SK-N-SH (cell line): ENCODE measurements at places on chromosomes 7 and 10. TPM values are rescaled to one million over a fixed set of nuclear protein-coding genes. Genes with fewer than 3 reads are reported as not detected.

The AGR3 gene
- polyA plus RNA-seq = not detected in 2 replicates

The PRPS1L1 gene
- polyA plus RNA-seq = not detected in 2 replicates

The FXYD4 gene
- polyA plus RNA-seq = not detected in 2 replicates

The CELF2 gene
- polyA plus RNA-seq = 0.03 and 0.08 TPM in 2 replicates

The BTBD16 gene
- 0.03 TPM in 1 of 2 replicates, not detected in the other for polyA plus RNA-seq

The SAMD9L gene
- polyA plus RNA-seq = 1.8 and 2.2 TPM in 2 replicates

The ENKUR gene
- 0.06 and 0.13 TPM in 2 replicates for polyA plus RNA-seq

The TMEM236 gene
- 0.02 TPM in 1 of 2 replicates, not detected in the other for polyA plus RNA-seq

The LRRC17 gene
- polyA plus RNA-seq = 101 and 138 TPM in 2 replicates

The AOC1 gene
- polyA plus RNA-seq = not detected in 2 replicates

The SLC13A4 gene
- polyA plus RNA-seq = 0.23 and 0.30 TPM in 2 replicates

The GRID1 gene
- polyA plus RNA-seq = 0.13 and 0.24 TPM in 2 replicates

The STEAP4 gene
- polyA plus RNA-seq = not detected in 2 replicates

The CDH23 gene
- polyA plus RNA-seq = 0.03 and 0.18 TPM in 2 replicates

The H2BK1 gene
- polyA plus RNA-seq = not detected in 2 replicates

The RGR gene
- not detected in 2 replicates for polyA plus RNA-seq

The MPP7 gene
- polyA plus RNA-seq = 0.02 TPM in 1 of 2 replicates, not detected in the other

The DOCK4 gene
- polyA plus RNA-seq = 8.5 and 8.9 TPM in 2 replicates

The SLC18A3 gene
- 1.7 TPM in 2 replicates for polyA plus RNA-seq

The SHOC2 gene
- polyA plus RNA-seq = 6.9 and 10.6 TPM in 2 replicates

The IKZF1 gene
- polyA plus RNA-seq = not detected in 2 replicates

The AUTS2 gene
- polyA plus RNA-seq = 7.8 and 15.6 TPM in 2 replicates

The NEUROD6 gene
- polyA plus RNA-seq = not detected in 2 replicates

The AGAP9 gene
- polyA plus RNA-seq = 9.1 and 9.9 TPM in 2 replicates

The ADCYAP1R1 gene
- polyA plus RNA-seq = 0.08 and 0.71 TPM in 2 replicates

The KLF14 gene
- 0.02 TPM in 1 of 2 replicates, not detected in the other for polyA plus RNA-seq

The HECTD2 gene
- 4.1 and 5.7 TPM in 2 replicates for polyA plus RNA-seq

The PGAM2 gene
- 0.79 and 1.5 TPM in 2 replicates for polyA plus RNA-seq

The PRLHR gene
- 0.03 TPM in 1 of 2 replicates, not detected in the other for polyA plus RNA-seq

The GALNT17 gene
- not detected in 2 replicates for polyA plus RNA-seq

The LIPM gene
- not detected in 2 replicates for polyA plus RNA-seq
